ENCODE measurements at places on chromosomes 13 and 19. TPM values are rescaled to one million over a fixed set of nuclear protein-coding genes. Genes with fewer than 3 reads are reported as not detected.

RAVER1 gene
- total RNA-seq, result 42.4 TPM

ZNF726 gene
- total RNA-seq, result 8.5 TPM

KCNN1 gene
- not detected for total RNA-seq

SIGLEC12 gene
- 0.22 TPM for total RNA-seq

VSTM2B gene
- 0.32 TPM for total RNA-seq

ZNF681 gene
- total RNA-seq, result 3.3 TPM
